Stimulated activated CD4-positive, alpha-beta T cell treated with anti-CD3 and anti-CD28 coated beads, Interleukin-2, amount 100 ng/mL, for 48 hours (primary cell): ENCODE measurements at places on chromosomes 2 and 18.

GRCh38 chr2:139000131-139000785 lies 220.1 kb upstream of the NXPH2 start:
- no peak for DNase-seq

- DNase-seq = no peak
These were observed 139.2 kb upstream of the MYO3B start for GRCh38 chr2:170038734-170039133.

GRCh38 chr18:69981948-69982347 lies 34.3 kb upstream of the CD226 start:
- no peak for DNase-seq

- DNase-seq = peak; percentile 75
These were observed 36.8 kb downstream of the MOGAT1 start for GRCh38 chr2:222708274-222708710.

DNA sequence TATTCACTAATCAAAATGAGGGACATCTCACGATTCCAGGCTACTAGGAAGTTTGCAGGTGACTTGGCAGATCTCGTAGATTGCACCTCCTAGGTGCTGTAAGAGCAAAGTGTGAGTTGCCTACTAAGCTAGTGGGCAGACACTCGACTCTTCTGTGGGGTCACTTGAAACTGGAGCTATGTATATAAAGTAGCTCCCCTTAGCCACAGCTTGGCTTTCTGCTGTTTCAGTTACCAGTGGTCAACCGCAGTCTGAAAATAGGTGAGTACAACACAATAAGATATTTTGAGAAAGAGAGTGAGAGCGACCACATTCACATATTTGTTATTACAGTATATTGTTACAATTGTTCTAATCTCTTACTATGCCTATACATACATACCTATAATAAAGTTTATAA lies 23.3 kb downstream of the CTAGE1 start:
- DNase-seq = no peak
